ENCODE measurements at places on chromosomes 12 and 14. TPM values are rescaled to one million over a fixed set of nuclear protein-coding genes. Genes with fewer than 3 reads are reported as not detected.
A peak's percentile ranks its signal among the peaks of the same experiment; 100 is the strongest.

- no peak for DNase-seq
Observed at GRCh38 chr12:89941436-89941835, 232.8 kb upstream of the ATP2B1 start.

Gene GATC
- total RNA-seq = 11.9 TPM

Gene KCNC2
- not detected for total RNA-seq

Gene SIX4
- total RNA-seq = 0.72 TPM

DNA sequence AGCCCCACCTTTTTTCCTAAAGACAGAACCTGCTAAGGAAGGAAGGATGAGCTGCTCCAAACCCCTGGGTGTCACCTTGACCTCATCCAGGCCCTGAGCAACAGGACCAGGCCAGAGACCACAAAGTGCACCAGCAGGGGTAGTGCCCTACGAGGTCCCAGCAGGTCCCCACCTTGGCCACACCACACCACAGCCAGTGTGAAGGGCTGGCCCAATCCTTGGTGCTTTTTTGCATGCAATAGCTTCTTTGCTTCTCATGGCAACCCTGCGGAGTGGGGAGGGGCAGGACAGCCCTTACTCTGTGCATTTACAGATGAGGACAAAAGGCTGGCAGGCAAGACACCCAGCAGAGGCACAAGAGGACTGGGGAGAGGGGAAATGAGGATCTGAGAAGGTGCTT, 352.6 kb downstream of the BCL11B start:
- DNase-seq = no peak

GRCh38 chr14:82075566-82075965, 541.9 kb upstream of the SEL1L start:
- DNase-seq = peak; percentile 32

Gene PPP1R1A
- 39.4 TPM for total RNA-seq

Gene MYBPC1
- total RNA-seq = 6.4 TPM

DNA sequence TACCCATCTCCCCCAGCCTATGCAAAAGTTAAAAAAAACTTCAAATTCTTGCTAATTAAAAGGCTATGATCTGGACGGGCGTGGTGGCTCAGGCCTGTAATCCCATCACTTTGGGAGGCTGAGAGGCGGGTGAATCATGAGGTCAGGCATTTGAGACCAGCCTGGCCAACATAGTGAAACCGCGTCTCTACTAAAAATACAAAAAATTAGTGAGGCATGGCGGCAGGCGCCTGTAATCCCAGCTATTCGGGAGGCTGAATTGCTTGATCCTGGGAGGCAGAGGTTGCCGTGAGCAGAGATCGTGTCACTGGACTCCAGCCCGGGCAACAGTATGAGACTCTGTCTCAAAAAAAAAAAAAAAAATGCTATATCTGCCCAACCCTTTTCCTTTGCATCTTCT, 925.4 kb downstream of the GALC start:
- no peak for DNase-seq

GRCh38 chr12:67634303-67634761, 14.2 kb upstream of the DYRK2 start:
- no peak for DNase-seq

Gene BHLHE41
- total RNA-seq = 80.1 TPM

DNA sequence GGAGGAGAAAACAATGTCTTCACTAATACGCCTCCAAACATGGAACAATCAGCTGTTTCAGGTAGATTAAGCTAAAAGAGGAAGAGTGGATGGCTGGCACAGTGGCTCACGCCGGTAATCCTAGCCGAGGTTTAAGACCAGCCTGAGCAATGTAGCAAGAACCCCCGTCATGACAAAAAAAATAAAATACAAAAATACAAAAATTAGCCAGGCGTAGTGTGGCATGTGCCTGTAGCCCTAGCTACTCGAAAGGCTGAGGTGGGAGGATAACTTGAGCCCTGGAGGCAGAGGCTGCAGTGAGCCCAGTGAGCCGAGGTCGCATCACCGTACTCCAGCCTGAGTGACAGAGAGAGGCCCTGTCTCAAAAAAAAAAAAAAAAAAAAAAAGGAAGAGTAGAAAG, 1.2 kb upstream of the MED13L start:
- no peak for DNase-seq

Gene CCDC197
- total RNA-seq = 0.64 TPM

DNA sequence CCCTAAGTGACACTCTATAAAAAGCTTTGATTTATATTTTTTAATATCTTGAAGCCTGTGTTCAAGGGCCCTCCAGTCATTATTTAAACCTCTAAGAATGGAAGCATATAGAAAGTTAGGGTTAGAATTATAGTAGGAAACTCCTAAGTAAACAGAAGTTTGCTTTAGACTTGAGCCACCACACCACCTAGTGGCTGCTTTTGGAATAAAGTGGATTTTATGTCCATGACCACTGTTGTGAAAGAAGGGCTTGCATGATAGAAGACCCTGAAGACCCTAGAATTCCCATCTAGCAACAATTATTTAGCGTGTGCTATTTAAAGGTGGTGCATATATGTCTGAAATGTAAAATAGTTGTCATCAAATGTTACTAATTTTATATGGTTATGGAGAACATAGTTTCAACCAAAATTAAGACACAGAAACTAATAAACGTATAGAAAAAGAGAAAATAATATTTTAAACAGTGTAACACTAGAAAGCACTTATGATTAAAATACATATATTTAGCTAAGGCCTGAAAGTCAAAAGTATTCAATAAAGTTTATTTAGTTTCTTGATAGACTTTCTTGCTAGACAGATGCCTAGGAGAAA, 21.3 kb downstream of the LRRIQ1 start:
- DNase-seq = peak; percentile 11

Gene TAC3
- not detected for total RNA-seq

Gene GLIPR1
- total RNA-seq = 5.3 TPM

DNA sequence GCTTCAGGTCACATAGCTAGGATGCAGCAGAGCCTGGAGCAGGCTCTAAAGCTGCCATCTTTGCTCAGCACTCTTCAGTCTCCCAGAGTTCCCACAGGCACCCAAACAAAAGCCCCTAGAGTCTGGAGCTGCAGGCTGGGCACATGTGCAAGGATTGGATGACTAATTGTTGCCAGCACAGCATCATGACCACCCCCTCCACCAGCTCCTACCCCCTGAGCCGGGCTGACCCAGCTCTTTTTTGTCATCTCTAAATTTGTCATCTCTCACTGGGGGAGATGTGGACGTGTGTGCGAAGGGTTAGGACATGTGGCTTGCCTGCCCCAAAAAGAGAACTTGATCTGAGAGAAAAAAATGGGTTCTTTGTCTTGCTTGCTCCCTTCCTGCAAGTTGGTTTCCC, 4.3 kb upstream of the MMP19 start:
- DNase-seq = no peak

- no peak for DNase-seq
Observed at GRCh38 chr14:62062645-62063044, 300.4 kb downstream of the SNAPC1 start.

- DNase-seq = no peak
Observed at GRCh38 chr12:123131879-123132402, 18.9 kb downstream of the PITPNM2 start.

GRCh38 chr14:50040401-50040775, 76.0 kb downstream of the VCPKMT start:
- no peak for DNase-seq

DNA sequence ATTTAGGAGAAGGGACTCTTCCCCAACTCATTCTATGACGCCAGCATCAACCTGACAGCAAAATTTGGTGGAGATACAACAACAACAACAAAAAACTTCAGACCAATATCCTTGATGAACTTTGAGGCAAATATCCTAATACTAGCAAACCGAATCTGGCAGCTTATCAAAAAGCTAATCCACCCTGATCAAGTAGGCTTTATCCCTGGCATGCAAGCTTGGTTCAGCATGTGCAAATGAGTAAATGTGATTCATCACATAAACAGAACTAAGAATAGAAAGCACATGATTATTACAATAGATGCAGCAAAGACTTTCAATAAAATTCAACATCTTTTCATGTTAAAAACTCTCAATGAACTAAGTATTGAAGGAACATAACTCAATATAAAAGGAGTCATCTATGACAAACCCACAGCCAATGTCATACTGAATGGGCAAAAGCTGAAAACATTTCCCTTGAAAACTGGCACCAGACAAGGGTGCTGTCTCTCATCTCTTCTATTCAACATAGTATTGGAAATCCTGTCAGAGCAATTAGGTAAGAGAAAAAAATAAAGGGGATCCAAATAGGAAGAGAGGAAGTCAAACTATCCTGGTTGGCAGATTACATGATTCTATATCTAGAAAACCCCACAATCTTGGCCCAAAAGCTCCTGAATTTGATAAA, 233.3 kb downstream of the CCDC59 start:
- no peak for DNase-seq

GRCh38 chr12:11777962-11778361, 128.5 kb downstream of the ETV6 start:
- DNase-seq = no peak

DNA sequence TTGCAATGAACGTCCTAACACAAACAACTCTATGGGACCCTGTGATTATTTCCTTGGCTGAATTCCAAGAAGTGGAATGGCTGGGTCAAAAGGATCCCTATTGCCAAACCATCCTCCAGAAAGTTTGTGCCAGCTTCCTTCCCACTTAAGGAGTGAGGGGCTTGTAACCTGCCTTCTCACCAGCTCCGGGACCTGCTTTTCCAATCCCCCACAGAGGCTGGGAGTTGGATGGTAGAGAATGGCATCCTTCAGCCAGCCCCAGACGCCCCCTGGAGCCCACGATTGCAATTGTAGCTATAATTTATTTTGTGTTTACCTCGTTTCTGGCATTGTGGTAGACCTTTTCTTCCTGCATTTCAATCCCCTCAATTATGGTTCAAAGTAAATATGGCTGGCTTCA, 9.7 kb upstream of the ZDHHC22 start:
- DNase-seq = no peak

All from heart right ventricle (tissue), 16 donors.